ENCODE measurements at places on chromosomes 7 and 10. TPM values are rescaled to one million over a fixed set of nuclear protein-coding genes. Genes with fewer than 3 reads are reported as not detected.

ARMH3 gene
- total RNA-seq: 3.1 TPM

DNA sequence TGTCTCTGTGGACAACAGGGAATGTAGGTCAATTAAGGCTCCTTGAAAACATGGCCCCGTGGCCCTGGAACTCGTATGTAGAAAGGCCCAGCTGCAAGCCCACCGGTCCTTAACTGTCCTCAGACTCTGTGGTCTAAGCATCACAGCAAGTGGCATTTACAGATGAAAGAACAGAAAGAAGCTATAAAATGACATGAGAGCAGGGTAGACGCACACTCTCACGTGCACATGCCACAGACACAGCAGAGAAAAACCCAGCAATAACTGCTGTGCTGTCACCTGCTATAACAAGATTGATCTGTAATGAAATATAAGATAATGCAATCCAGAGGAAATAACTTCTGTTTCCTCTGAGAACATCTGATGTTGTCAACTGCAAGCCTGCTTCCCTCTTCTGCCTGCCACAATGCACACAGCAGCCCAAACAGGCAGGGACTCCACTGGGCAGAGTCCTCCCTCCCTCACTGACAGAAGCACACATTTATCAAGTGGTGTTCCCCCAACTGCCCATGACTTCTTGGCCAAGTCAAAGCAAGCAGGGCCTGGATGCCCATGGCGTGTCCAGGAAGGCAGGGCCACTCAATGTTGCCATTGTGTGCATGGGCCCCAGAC, 63.9 kb downstream of the GFRA1 start:
- no peak for DNase-seq

ADAP1 gene
- total RNA-seq: 1.4 TPM

DNA sequence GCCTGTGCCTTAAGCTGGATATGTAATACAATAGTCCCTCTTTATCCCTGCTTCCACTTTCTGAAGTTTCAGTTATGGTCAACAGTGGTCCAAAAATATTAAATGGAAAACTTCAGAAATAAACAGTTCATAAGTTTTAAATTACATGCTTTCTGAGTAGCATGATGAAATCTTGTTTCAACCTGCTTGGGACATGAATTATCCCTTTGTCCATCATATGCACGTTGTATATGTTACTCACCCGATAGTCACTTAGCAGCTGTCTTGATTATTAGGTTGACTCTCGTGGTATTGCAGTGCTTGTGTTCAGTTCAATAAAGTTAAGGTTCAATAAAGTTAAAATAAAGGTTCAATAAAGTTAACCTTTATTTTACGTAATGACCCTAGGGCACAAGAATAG, 25.5 kb downstream of the C1GALT1 start:
- no peak for DNase-seq

CC2D2B gene
- total RNA-seq: not detected

DNA sequence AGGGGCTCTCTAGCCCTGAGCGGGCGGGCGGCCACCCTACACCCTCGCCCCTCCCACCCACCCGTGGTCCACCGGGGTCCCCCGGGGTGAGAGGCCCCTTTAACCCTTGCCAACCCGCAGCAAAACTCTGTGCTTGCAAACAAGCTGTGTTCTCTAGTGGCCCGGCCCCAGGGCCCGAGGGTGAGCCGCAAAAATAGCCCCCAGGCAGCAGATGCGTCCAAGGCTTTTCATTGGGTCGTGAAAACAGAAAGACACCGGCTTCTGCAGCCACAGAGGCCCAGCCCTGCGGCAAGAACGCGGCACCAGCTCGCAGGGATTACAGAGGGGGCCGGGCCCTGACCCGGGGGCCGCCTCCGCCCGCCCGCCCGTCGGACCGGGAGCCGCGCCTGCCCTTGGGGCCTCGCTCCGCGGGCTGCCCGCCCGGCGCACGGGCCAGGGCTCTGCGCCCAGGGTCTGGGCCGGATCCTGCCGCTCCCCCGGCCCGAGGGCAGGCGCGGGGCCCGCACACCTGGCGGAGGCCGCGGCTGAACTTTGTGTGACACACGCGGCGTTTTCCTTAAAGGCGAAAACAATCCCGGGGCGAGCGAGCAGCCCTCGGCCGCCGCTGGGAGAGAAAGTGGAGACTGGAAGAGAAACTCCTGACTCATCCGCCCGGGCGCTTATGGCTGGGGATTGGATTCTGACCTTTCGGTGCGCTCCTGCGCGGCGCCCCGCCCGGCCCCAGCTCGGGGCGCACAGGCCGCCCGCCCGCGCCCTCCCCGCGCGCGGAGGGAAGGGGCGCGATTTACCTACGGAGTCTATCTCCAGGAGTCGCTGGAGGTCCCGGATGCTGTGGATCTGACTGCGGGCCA, 2.8 kb downstream of the PDGFA start:
- peak; percentile 67 for DNase-seq

SLC26A4 gene
- 0.19 TPM for total RNA-seq

GRCh38 chr10:5640036-5640435, 26.4 kb downstream of the ASB13 start:
- DNase-seq: no peak

SFRP5 gene
- total RNA-seq: not detected

- DNase-seq: no peak
These were observed 108.2 kb downstream of the C1GALT1 start for GRCh38 chr7:7290429-7291122.

CPA4 gene
- total RNA-seq: 22.7 TPM

- DNase-seq: no peak
These were observed 339.4 kb upstream of the PHF14 start for GRCh38 chr7:10634239-10634638.

GRCh38 chr10:37246637-37247036, 121.2 kb downstream of the ANKRD30A start:
- no peak for DNase-seq

DNA sequence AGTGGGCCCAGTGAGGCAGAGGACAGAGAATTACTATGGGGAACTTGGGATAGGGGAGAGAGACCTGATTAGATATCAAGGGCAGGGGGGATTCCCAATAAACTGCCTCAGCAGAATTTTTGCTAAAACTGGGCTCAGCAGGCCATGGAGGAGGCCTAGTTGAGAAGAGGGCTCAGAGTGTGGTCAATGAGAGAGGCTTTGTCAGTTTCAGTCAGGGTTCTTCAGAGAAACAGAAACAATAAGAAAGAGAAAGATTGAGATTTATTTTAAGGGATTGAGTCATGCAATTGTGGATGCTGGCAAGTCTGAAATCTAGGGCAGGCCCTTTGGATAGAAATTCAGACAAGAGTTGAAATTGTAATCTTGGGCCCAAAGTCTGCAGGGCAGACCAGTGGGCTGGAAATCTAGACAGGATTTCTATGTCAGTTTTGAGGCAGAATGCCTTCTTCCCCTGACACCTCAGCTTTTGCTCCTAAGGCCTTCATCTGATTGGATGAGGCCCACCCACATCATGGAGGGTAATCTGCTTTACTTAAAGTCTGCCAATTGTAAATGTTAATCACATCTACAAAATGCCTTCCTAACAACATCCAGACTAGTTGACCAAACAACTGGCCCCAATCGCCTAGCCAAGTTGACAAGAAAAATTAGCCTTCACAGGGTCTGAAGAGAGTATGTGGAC, 33.5 kb upstream of the CCSER2 start:
- no peak for DNase-seq

DNA sequence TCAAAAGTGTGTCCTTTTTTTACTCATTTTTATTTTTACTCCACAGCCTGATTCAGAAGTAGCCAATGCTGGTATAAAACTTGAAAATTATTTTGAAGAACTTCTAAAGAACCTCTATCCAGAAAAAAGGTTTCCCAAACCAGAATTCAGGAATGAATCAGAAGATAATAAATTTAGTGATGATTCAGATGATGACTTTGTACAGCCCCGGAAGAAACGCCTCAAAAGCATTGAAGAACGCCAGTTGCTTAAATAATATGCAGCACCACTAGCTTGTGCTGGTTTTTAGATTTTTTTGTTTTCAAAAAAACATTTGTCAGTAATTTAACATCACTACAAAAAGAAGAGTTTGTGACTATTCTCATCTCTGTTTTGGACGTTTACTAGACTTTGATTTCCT, 116.5 kb downstream of the SVOPL start:
- DNase-seq: no peak

GRCh38 chr10:50551894-50552293, 71.9 kb downstream of the SGMS1 start:
- DNase-seq: no peak

CAMK2B gene
- total RNA-seq: not detected

DNA sequence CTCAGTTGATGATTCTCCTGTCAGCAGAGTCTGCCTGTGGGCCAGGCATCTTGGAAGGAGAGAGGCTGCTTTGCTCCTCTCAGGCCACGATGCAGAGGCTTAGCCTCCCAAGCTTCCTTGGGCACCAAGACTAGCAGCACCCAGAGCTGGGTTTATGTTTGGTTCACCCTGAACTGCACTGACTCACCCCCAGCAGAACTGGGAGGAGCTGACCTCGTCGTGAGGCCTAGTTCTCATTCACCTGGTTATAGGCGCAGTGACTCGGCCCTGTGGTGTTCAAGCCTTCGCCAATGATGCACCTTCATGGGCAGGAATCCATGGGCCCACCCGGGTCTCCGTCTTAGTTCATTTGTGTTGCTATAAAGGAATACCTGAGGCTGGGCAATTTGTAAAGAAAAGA, 122.0 kb upstream of the ZNF438 start:
- no peak for DNase-seq

- peak; percentile 24 for DNase-seq
These were observed 5.3 kb downstream of the NEUROG3 start for GRCh38 chr10:69567920-69568319.

GRCh38 chr10:115947104-115947503, 325.9 kb downstream of the GFRA1 start:
- no peak for DNase-seq

DNA sequence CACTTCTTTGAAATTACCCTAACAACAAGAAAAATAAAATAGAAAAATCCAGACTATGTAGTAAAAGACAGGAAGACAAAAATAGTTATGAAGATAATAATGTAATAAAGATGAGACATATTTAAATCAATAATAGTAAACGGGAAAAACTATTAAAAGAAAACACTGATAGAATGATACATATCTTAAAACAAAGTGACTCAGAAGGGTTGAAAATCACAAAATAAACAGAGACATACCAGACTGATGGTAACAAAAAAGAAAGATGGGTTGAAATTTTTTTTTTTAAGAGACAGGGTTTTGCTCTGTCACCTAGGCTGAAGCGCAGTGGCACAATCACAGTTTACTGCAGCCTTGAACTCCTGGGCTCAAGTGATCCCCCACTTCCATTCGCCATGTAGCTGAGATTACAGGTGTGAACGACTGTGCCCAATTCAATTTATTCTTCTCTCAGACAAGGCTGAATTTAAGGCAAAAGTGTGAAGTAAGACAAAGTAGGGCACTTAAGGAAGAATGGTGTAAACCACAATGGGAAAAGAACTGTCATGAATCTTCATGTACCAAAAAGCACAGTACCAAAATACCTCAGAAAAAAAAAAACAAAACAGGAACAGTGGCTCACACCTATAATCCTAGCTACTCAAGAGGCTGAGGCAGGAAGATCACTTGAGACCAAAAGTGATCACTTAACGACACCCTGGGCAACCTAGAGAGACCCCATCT, 47.4 kb downstream of the LMBR1 start:
- DNase-seq: no peak

DNA sequence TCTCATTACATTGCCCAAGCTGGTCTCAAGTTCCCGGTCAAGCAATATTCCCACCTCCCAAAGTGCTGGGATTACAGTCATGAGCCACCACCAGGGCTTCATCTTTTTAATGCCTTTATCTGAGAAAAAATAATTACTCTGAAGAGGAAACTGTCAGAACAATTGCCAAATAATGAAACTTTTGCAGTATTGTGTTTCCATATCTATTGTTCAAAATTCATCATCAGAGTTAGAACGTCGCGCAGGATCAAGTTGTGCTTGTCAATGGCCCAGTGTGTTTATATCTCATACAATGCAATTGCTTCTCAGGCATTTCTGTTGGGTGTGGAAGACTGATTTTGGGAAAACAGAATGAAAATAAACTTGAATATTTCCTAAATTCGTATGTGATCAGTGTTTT, 143.1 kb downstream of the ARID5B start:
- DNase-seq: no peak

- no peak for DNase-seq
These were observed 439.1 kb downstream of the AUTS2 start for GRCh38 chr7:70037171-70037933.

DNA sequence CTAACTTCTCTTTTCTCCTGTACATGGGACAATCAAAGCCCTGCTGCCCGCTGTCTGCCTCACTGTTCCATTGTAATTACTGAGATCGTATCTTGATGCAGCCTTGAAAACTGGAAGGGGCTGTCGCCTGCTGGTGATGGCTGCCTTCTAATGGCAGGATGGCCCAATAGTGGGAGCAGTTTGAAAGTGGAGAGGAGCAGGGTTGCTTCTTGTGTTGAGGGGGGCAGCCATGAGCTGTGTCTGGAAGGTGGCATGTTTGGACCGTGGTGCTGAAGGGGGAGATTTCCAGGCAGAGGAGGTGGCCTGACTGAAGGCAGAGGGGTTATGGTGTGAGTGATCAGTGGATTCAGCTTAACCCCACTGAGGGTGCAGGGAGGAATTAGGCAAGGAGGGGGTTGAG, 8.1 kb downstream of the WDFY4 start:
- DNase-seq: no peak

GRCh38 chr7:40348126-40348728, 213.4 kb downstream of the SUGCT start:
- no peak for DNase-seq

PRR15 gene
- total RNA-seq: 1.2 TPM

DNA sequence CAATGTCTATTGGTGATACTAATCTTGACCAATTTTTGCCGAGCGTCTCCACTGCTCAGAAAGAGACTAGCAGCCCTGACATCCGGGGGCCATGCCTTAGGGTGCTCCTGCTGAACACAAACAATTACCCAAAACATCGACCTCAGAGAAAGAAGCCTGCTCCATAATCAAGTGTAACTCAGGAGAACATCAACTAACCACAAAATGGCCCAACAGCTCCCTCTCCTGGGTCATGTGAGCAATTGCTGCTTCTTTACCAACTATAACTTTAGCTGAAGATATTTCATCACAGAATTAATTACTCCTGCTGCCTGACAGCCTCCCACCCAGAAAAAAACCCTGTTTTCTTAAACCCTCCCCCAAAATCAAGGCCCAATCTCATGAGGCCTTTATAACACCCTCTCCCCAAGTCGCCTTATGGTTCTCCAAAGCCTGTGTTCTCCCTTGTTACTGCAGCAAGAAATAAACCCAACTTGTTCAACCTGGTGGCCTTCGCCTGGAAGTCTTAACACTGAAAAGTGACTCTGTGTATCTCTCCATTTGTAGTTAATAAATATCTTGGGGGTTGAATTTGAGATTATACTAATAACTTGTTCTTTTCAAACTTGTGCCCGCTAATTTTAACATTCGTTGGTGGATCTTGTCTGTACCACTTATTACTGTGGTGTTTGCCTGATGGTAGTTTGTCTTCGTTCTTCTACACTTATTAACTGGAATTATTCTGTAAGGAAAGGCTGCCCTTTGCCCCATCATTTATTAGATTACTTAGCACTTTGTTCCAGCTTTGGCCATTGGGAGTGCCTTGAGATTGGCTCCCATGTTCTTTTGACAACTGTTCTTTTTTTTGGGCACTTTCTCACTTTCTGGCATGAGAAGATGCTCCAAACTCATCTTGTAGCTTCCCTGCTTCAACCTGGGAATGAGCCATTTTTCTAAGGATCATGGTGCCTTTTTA, 21.2 kb upstream of the RAMP3 start:
- DNase-seq: peak; percentile 88

SORBS1 gene
- total RNA-seq: 1.4 TPM

GRCh38 chr10:127737563-127738511, 852 bp downstream of the FOXI2 start:
- no peak for DNase-seq

SYT15 gene
- 0.17 TPM for total RNA-seq

- DNase-seq: no peak
These were observed 154.0 kb downstream of the RAMP3 start for GRCh38 chr7:45311597-45311996.

PLEKHA8 gene
- 16.7 TPM for total RNA-seq
